Cardiac septum (tissue), 1 donor: ENCODE measurements at places on chromosomes 7 and 10.
A peak's percentile ranks its signal among the peaks of the same experiment; 100 is the strongest.

- no peak for DNase-seq
Observed at GRCh38 chr7:152313217-152313616, 122.6 kb downstream of the KMT2C start.

- no peak for DNase-seq
Observed at GRCh38 chr7:155508376-155509358, 37.7 kb downstream of the CNPY1 start.

GRCh38 chr10:132117636-132118190 is 52.0 kb downstream of the JAKMIP3 start:
- DNase-seq = no peak

GRCh38 chr10:80464557-80465450 is 10.7 kb downstream of the TSPAN14 start:
- DNase-seq = no peak

GRCh38 chr10:75195035-75195763 is 15.4 kb upstream of the VDAC2 start:
- peak; percentile 19 for DNase-seq

DNA sequence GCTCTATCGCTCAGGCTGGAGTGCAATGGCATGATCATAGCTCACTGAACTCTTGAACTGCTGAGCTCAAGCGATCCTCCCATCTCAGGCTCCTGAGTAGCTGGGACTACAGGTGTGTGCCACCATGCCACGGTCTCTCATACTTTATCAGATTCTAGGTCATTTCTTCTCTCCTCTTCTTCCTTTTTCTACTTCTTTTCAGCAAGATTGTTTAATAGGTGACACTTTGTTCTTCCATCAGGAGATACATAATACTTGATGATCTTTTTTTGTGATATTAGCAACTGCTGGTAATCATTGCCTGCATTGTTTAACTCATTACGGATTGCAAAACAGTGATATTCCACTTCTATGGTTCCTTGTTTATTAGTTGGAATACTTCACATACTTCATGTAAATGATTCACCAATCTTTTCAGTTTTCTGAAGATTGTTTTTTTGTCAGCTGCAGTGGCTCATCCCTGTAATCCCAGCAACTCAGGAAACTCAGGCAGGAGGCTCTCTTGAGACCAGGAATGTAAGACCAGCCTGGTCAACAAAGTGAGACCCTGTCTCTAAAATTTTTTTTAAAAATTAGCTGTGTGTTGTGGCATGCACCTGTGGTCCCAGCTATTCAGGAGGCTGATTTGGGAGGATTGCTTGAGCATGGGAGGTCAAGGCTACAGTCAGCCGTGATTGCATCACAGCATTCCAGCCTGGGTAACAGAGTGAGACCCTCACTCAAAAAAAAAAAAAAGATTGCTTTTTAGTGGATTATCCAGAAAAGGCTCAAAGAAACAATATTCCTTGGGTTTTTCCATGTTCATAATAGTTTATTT is 36.2 kb upstream of the CHST3 start:
- DNase-seq = no peak

- peak; percentile 50 for DNase-seq
Observed at GRCh38 chr10:93088466-93088865, 14.8 kb downstream of the CYP26A1 start.

DNA sequence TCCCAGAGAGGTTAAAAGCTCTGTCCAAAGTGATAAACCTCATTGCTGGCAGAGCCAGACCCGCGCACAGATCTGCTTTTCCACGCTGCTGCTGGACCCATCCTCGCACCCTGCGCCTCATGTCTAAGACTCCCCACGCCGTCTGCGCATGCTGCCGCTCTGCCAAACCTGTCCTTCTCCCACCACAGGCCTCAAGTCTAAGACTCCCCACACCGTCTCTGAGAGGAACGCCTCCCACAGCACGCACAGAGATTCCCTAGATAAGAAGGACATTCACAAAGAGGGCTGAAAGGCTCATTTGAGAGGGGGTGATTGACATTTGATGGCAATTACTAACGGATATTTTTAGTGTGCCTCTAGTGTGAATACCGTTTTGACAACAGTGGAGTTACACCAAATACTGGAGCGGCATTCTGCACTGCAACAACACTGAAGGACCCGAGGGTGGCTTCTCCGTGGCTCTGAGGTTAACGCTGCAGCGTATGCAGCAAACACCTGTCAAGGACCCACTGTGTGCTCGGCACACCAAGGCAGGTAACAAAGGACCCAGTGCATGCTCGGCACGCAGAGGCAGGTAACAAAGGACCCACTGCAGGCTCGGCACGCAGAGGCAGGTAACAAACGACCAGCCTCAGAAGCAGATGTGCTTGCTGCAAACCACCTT is 231.4 kb downstream of the DNAJB6 start:
- no peak for DNase-seq

DNA sequence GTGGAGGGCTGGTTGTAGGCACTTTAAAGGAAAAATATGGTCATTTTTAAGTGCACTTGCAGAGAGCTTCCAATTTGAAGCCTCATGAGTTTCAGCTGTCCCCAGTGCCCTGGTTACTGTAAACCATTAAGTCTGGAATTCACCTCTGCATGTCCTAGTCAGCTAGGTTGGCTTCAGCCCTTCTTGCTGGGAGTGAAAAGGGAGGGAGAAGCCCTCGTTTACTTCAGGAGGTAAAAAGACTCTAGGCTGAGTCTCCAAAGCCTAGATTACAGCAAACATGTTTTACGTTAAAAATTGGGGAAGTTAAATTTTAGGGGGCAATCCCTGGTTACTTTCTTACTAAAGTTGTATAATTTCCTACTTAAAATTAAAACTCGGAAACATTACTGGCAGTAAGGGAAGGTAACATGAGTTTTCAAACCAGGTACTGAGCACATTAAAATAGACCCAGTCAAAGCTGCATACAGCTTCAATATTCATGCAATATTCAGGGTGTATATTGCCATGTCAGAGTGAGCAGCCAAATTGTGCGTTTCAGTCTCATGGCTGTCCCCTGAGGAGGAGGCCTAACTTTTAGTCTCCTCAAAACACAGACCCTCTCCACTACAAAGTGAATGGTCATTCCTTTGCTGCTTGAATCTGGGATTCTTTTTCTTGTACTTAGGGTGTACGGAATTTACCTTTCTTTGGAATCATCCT is 156.7 kb downstream of the PRKG1 start:
- no peak for DNase-seq

- DNase-seq = no peak
Observed at GRCh38 chr10:53477313-53477675, 704.7 kb upstream of the MBL2 start.

GRCh38 chr7:17502213-17503060 is 204.0 kb downstream of the AHR start:
- no peak for DNase-seq

DNA sequence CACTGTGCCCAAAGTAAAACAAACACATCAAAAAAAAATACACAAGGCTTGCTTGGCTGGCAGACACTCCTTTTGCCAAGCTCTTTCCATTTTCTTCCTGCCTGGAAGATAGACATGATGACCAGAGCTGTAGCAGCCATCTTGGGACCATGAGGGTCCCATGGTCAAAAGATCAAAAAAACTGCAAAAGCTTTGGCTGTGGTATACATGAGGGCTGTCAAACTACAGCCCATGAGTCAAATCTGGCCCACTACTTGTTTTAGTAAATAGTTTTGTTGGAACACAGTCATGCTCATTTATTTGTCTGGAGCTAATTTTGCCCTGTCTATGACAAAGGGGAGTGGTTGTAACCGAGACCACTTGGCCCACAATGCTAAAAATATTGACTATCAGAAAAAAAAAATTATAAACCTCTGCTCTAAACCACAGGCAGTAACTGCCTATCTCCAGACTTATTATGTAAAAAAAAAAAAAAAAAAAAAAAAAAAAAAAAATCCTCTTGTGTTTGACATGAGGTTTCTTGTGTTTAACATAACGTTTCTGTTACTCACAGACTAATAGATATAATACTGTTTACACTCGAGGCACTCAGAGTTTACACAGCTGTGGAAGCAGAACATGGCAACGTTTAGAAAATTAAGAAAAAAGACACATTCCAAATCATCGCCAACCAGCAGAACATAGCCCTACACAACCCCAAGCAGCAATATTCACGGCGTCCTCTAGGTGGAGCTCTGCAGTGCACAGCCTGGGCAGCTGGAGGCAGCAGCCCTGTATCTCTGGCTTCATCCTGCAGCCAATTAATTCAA is 36.9 kb downstream of the ASB13 start:
- no peak for DNase-seq

DNA sequence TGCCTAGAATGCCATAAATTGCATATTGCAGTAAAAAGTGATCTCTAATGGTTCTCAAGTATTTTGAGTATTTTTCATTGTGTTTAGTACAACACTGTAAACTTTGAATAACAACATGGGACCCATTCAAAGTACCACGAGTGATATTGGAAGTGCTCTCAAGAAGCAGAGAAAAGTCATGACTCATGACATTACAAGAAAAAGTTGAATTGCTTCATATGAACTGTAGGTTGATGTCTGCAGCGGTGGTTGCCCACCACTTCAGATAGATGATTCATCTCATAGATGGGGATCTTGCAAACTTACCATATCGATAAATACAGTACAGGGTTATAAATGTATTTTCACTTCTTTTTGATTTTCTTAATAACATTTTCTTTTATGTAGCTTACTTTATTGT is 33.9 kb downstream of the ENTPD1 start:
- DNase-seq = no peak

- no peak for DNase-seq
Observed at GRCh38 chr10:124645467-124646095, 98.6 kb downstream of the FAM53B start.

DNA sequence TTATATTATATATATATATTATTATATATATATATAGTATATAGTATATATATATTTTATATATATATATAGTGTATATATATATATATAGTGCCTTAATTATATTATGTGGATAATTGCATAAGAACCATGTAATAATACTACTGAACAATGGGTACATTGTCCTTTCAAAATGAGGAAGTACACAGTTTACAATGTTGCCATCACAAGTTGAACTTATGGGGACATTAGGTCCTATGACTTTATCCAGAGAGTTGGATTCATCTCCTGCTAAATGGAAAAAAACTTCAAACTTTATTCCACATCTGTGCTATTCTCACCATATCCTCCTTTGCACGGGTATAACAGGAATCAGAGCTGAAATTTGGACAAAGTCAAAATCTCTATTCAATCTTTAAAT is 105.0 kb upstream of the AGR3 start:
- DNase-seq = no peak

GRCh38 chr10:2933924-2934323 is 133.4 kb upstream of the PFKP start:
- DNase-seq = no peak

DNA sequence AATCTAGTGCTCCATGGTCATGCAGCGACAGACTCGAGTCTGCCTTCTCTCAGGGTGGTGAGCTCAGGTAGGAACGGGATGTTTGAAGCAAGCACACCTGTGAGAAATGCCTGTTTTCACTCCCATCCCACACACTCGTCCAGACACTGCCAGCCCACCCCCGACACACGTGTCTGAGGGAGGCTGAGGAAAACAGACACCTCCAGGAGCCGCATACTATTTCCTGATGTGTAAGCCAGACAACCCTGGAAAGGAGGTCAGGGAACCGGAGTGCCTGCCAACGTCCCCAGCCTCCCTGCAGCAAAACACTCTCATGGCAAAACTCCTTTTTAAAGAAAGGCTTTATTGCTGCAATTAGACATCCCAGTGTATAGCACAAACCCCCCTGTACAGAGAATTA is 80.2 kb downstream of the ALOX5 start:
- DNase-seq = no peak

DNA sequence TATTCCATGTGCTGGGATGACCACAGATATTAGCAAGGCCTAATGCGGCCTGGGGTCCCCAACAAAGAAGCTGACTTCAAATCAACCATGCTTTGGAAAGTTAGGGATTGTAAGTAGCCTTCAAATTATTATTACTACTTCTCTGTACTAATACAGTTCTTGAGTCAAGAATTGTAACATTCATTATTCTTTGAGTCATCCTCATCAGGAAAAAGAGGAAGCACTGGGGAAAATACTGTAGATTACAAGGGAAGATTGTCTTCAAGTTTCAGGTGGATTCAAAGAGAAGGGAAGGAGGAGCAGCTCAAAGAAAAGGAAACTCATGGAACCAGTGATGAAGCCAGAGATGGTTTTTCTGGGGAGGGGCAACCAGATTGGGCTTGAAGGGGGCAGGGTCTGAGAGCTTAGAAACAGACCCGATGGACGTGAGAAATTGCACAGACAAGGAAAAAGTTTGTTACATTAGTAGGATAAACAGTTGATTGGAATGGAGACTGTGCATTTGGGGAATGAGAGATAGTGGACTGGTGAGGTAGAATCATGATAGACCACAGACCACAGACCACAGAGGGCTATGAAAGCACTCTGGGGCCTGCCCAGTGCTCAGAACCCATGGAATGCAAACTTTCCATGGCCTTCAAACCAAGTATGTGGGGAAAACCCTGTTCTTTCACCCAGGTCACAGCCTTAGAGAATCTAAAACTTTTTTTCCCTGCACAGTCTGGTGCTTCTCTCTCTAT is 209.9 kb downstream of the ZNF365 start:
- DNase-seq = no peak

DNA sequence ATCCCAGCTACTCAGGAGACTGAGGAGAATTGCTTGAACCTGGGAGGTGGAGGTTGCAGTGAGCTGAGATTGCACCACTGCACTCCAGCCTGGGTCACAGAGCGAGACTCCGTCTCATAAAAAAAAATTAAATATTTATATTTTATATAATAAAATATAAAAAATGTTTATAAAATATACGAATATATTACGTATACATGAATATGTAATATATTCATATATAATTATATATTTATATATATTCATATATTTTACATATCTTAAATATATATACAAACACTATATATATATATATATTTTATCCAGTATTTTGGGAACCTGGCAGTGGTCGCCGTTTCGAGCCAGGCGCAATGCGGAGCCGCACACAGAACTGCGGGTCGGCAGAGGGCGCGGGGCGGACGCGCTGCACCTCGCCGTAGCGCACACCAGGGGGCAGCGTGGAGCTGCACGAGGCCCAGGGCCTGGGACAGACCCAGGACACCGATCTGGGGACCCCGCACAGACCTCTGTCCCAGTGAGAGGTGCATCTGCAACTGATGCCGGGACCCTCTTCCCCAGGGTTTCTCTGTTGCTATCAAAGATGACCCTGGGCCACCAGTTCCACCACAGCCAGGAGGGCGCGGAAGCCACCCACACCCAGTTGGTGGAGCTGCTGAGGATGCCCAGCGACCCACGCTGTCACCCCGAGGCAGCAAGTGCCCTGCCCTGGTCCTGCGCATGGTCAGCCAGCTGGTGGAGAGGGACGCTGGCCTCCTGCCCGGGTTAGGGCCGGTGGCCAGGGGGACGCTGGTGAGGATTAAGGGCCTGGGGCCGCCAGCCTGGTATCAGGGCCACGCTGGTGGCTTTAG is 22.7 kb downstream of the AP5Z1 start:
- DNase-seq = no peak

GRCh38 chr10:50216418-50216817 is 34.9 kb downstream of the ASAH2 start:
- DNase-seq = no peak

- DNase-seq = no peak
Observed at GRCh38 chr7:137669706-137670105, 177.1 kb downstream of the DGKI start.

- DNase-seq = no peak
Observed at GRCh38 chr7:22668971-22669401, 58.0 kb upstream of the IL6 start.

GRCh38 chr7:145909991-145910513 is 206.5 kb upstream of the CNTNAP2 start:
- no peak for DNase-seq
